Osteoblast (primary cell): ENCODE measurements at places on chromosomes 13 and 19.

- H3K4me3 ChIP-seq: no peak overlapping the region
- no peaks in the 10 kb centered on the region for H3K4me1 ChIP-seq
- peaks cover 25% of the 10 kb centered on the region for H3K27me3 ChIP-seq
Measured at GRCh38 chr19:50667759-50668231, 18.6 kb downstream of the C19orf81 start.

DNA sequence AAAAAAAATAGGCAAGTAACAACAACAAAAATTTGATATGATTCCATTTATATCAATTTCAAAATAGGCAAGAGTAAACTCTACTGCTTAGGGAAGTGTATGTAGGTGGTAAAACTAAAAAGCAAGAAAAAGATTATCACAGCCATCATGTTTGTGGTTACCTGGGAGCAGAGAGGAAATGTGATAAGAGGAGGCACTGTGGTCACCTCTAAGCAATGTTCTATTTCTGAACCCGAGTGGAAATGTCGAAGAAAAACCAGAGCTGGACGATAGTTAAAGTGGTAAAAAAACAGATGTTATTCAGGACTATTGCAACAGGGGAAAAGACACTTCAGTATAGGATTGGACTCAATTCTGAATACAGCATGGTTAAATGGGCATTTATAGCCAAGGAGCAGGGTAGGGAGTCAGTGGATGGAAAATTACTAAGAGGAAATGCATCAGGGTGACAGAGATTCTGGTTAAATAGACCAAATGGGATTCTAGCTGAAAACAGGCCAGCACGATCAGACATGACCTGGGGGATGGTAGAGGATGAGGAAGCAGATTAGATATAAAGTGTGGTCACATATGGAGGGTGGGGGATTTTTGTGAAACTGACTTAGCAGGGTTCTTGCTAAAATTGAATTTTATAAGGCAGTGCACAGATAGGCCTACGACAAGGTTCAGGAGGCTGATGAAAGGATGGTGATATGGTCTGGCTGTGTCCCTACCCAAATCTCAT, 6.0 kb upstream of the TEX30 start:
- no peaks in the 10 kb centered on the region for H3K4me1 ChIP-seq
- H3K4me3 ChIP-seq: no peak overlapping the region
- H3K36me3 ChIP-seq: peaks cover 5% of the 10 kb centered on the region

GRCh38 chr13:22212576-22212975, 541.7 kb downstream of the FGF9 start:
- no peak overlapping the region for H3K27ac ChIP-seq
- DNase-seq: no peak
- no peaks in the 10 kb centered on the region for H3K27me3 ChIP-seq
- H3K4me1 ChIP-seq: no peaks in the 10 kb centered on the region

GRCh38 chr13:98133946-98134345, 8.9 kb upstream of the FARP1 start:
- H3K36me3 ChIP-seq: no peaks in the 10 kb centered on the region
- no peak overlapping the region for H3K27ac ChIP-seq
- H3K27me3 ChIP-seq: no peaks in the 10 kb centered on the region
- H3K4me1 ChIP-seq: peaks cover 5% of the 10 kb centered on the region

- no peak overlapping the region for H3K27ac ChIP-seq
- peaks cover 48% of the 10 kb centered on the region for H3K27me3 ChIP-seq
Measured at GRCh38 chr13:51246025-51246417, 23.8 kb downstream of the FAM124A start.

DNA sequence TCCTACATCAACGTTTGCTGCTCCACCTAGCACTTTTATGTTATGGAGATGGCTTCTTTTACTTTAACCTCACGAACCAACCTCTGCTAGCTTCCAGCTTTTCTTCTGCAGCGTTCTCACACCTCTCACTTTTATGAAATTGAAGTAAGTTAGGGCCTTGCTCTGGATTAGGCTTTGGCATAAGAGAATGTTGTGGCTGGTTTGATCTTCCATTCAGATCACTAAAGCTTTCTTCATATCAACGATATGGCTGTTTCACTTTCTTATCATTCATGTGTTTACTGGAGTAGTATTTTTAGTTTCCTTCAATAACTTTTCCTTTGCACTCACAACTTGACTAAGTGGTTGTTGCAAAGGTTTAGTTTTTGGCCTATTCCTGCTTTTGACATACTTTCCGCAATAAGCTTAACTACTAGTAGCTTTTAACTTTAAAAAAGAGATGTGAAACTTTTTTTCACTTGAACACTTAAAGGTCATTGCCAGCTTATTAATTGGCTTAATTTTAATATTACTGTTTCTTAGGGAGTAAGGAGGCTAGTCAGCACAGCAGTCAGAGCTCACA, 60.0 kb upstream of the SPRY2 start:
- no peak overlapping the region for H3K4me3 ChIP-seq
- H3K36me3 ChIP-seq: no peaks in the 10 kb centered on the region
- no peak for DNase-seq
- no peak overlapping the region for H3K27ac ChIP-seq
